ENCODE measurements at places on chromosomes 16 and 17.

DNA sequence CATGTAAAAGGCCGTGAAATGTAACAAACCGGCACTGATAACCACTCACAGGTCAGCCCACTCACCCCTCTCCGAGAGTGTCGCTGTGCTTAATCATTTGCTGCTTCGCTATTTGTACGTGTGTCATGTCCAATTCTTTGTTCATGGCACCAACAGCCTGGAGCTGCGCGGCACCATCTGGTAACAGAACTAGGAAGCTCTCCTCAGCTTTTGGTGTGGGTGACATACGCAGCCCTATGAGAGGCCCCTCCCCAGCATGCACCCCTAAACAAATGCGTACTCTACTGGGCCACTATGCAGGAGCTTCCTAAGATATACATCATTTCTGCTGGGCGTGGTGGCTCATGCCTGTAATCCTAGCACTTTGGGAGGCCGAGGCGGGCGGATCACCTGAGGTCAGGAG, 2.3 kb upstream of the PECAM1 start:
- DNase-seq = no peak

GRCh38 chr17:42474276-42474675, 15.6 kb downstream of the ATP6V0A1 start:
- no peak for DNase-seq

DNA sequence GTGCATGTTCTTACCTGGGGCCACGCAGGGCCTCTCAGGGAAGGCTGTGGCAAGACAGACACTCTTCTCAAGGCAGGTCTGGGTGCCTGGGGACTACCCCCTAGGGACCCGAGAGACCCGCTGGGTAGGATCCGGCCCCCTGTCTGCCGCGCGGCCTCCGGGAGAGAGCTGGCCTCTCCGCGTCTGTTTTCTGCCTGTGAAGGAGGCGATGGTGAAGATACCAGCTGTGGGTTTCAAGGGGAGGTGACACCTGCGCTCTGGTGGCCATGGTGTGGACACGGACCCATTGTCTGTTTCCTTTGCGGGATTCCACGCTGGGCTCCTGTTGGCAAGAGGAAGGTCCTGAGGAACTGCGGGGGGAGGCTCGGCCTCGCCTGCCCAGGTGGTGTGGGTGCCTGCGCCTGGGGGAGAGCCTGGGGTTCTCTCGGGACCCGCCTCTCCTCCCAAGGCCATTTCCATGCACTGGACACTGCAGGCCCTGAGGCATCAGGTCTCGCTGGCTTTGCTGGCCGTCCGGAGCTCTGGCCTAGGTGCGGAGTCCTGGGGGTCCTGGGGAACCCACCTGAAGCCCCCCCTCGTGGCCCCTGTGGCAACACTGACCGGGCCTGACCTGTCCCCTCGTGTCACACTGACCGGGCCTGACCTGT, 12.2 kb upstream of the METRNL start:
- no peak for DNase-seq

- DNase-seq = no peak
Observed at GRCh38 chr17:31488982-31489294, 97.5 kb downstream of the RAB11FIP4 start.

- peak; percentile 36 for DNase-seq
Observed at GRCh38 chr17:40124279-40125141, 2.7 kb downstream of the MSL1 start.

- no peak for DNase-seq
Observed at GRCh38 chr17:2323629-2324314, 12.5 kb downstream of the TSR1 start.

GRCh38 chr16:89670496-89671431, 13.1 kb downstream of the SPATA33 start:
- DNase-seq = no peak

Measured in occipital lobe (tissue), 3 donors.